ENCODE measurements at places on chromosomes 2 and 18.

DNA sequence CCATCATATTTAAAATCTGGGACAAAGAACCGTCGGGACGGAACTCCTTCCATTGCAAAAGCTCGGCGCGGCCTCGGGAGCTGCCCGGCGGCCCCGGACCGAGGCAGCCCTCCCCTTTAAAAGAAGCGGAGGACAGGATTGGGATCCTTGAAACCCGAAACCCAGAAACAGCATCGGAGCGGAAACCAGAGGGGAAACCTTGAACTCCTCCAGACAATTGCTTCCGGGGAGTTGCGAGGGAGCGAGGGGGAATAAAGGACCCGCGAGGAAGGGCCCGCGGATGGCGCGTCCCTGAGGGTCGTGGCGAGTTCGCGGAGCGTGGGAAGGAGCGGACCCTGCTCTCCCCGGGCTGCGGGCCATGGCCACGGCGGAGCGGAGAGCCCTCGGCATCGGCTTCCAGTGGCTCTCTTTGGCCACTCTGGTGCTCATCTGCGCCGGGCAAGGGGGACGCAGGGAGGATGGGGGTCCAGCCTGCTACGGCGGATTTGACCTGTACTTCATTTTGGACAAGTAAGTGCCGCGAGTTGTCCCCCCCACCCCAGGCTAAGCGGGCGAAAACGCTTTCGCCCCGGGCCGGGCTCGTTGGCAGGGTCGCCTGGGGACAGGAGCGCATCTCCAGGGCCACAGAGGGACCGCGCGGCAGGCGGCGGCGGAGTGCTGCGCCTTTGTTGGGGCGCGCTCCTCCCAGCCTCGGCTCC, at the start of gene ANTXR1:
ANTXR1 (plus strand) TSS at position 38 of the 698 bp plus-strand sequence; CDS start at position 359, 321 bp downstream.
- peak; percentile 16 for DNase-seq

DNA sequence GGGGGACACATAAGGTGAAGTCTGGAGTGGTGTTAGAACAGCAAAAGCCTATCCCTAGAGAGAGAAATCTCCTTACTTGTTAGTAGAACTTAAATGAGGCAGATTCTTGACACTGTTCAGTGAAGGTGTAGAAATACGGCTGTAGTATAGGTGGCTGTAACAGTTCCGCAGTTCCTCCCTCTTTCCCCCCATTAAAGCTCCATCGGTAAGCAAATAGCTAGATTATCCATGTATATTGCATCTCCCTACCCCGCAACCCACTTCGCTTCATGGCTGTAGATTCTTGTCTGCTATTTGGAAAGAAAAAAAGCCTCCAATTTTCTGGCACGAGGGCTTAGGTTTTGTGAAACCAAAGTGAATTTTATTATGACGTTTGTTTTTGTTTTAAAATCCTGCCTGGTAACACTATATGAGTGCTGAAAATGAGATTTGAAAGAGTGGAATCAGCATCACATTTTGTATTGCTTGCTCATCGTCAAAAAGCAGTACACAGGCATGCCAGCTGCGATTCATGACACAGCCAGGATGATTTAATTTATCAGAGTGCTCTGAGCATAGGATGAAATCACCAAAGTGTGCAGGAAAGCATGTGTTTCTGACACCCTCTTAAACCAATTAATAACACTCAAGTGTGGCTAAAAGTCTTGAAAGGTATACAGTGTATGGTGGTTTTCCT, 1.4 kb downstream of the FAM171B start:
- DNase-seq: no peak

- peak; percentile 89 for DNase-seq
Measured at GRCh38 chr2:219352448-219353023, 20.0 kb upstream of the RESP18 start.

DNA sequence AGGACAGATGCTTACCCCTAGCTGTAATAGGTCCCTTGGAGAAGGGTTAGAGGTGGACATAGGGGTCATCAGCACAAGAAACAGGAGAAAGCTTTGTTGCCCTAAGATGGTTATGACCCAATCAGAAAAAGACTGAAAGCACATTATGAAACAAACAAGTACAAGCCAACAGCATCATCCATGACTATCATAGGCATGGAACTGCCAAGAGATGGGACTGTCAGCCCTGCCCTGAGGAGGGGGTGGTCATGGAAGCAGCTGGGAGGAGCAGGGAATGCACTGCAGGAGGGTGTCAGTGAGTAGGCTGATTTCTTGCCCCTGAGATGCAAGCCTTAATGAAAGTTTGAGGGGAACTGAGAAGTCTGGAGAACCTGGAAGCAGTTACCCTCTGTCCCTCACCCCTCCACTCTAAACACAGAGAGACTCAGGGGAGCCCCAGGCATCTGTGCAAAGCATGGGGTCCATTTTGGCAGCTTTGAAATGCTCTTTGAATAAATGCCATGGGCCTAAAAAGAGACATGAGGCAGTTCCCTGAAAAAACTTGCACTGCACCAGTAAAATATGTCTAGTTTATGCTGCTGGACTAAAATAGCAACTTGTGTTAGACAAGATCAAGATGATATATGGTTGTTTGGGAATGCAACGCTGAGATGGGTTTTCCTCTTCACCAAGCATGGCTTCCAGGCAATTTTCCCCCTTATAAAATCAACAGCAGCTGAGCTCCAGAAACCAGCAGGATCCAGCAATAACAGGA, 122.7 kb upstream of the ZFP36L2 start:
- DNase-seq: no peak

DNA sequence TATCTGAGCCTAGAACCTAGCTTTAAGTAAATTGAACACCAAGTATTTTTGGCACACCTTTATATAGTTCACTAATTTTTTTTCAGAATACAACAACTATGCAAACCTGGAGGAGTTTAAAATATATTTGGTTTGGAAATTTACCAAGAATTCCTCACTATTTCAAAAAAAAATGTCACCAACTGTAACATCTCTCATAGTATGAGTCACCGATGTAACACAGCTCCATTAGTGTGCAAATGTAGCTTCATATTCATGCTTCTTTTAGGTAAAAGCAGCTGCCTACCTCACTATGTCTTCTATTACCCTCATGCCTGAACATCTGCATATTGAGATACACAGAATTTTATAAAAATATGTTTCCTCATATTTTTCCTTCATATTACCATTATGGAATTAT, 80.5 kb downstream of the NRXN1 start:
- DNase-seq: no peak

DNA sequence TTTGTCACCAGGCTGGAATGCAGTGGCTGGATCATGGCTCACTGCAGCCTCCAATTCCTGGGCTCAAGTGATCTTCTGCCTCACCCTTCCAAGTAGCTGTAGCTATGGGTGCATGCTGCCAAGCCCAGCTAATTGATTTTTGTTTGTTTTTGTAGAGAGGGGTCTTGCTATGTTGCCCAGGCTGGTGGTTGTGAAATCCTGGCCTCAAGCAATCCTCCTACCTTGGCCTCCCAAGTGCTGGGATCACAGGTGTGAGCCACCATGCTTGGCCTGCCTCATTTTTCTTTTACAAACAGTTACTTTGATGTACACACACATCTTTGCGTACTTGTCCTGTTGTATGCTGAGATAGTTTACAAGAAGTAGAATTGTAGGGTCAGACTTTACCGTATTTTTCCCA, 13.1 kb upstream of the ANKRD12 start:
- no peak for DNase-seq

GRCh38 chr2:196980473-196980872, 54.0 kb upstream of the PGAP1 start:
- DNase-seq: no peak

- DNase-seq: no peak
Measured at GRCh38 chr2:108548208-108549003, 14.1 kb downstream of the LIMS1 start.

- DNase-seq: no peak
Measured at GRCh38 chr2:113910967-113911678, 21.2 kb downstream of the ACTR3 start.

DNA sequence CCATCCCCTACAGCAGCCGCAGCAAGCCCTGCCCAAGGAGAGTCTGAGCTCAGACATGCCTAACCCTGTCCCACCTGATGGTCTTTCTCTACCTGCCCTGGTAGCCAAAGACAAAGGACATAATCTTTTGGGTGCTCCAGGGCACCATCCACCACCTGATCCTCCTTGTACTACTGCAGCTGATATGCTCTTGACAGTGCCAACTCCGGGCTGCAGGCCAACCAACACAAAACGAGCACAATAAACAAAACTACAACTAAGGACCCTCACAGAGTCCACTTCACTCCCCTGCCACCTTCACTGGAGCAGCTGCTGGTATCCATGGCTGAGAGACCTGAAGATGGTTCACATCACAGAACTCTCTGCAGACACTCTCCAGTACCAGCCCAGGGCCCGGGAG, 106.3 kb downstream of the GRB14 start:
- DNase-seq: no peak

DNA sequence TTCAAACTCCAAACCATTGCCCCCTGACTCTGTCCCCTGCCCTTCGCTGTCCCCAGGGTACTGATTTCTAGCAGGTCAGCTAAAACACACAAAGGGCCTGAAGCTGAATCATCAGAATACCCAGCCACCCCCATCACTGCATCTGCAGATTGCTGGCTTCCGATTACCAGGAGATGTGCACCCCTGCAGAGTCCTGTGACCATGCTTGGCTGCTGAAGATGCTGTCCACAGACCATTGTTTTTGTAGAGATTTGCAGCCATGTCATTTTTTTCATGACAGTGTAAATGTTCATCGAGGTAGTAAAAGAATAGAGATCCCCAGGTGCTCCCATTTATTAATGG, 463.3 kb downstream of the STK39 start:
- no peak for DNase-seq

DNA sequence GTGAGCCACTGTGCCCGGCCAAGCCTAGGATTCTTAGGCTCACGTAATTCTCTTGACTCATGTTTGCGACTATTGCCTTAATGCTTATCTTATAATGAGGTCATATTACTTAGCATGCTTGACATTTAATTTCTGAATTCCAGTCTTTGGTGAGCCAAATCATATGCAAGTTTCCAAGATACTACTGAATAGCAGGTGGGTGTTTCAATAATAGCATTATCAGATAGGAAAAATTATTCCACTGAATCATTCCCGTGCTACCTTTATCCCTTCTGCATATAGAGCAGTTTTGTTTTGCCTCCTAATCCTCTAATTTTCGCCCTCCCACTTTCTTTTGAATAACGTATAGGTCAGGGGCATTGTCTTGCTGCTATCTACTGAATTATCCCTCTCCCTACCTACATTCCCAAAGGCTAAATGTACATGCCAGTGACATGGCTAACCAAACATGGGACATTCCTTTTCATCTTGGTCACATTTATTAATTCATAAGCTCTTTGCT, 4.9 kb downstream of the DAW1 start:
- no peak for DNase-seq

DNA sequence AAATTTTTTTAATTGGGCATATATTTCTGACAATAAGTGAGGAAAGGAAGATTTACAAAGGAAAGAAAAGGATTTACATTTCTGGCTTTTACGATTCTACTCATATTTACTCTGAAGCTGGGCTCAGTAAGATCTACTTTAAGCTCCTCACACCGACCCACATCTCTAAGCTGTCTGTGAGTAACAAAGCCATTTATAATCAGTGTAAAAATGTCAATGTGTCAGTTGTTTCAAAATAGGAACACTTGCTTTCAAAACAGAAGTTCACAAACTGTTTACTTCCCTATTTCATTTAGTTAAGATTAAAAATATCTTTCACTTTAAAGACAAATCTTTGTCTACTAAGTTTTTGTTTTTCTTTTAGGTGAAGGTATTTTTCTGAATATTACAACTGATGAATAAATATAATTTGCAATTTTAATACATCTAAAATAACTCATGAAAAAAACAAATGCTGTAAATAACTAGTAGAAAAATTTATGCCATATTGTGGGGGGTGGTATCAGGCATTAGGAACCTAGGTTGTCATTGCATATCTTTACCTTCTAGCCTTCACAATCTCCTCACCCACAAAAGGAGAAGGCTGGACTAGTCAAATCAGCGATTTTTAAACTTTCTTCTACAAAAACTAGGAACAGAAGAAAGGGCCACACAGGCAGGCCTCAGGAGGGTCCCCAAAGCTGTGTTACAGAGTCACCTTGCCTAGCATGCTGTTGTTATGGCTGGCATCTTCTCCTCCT, 64.5 kb downstream of the TMEM131 start:
- no peak for DNase-seq

- DNase-seq: no peak
Measured at GRCh38 chr18:10064267-10064666, 150.5 kb downstream of the VAPA start.

DNA sequence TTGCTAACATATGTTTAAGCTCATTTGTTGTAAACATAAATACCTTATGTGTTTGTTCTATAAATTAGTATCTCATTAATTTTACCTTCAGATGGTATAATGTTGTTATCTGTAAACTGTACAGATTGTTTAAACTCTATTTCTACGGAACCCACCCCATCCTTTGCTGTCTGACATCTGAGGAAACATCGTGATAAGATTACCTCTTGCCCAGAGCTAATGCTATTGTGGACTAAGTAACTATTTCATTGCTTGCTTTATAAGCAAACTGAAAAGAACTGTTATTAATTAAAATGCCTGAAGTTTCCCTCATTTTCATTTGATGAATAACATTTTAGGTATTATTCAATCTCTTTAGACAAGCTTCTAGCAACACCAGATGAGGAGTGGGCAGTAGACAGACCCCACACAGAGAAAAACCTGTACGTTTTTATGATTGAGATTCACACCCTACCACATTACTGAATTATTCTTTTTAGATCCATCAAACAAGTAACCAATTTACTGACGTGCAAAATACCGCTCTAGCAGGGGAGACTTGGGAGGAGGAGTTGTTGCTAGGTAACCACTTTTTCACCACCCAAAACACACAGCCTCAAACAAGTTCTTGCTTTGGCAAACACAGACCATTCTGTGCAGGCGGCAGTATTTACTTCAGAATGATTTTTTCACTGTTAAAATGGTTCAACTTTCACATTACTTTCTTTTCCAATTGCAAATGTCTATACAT, 1.9 kb upstream of the SYT4 start:
- DNase-seq: no peak

- no peak for DNase-seq
Measured at GRCh38 chr2:54483426-54483825, 27.3 kb downstream of the SPTBN1 start.

DNA sequence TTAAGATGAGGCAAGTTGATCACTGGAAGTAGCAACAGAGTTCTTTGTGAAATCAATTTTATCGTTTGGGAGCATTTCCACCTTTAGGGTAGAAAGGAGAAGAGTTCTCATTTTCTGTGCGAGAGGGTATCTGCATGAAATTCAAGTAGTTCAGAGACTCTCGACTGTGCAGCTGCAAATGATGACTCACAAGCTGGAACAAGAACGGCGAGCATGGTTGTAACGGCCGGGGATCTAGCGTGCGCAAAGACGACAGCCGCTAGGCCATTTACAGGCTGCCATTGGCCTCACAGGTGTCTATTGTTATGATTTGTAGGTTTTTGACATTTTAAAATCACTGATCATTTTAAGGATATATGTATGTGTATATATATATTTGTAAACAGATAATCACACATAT, 5.2 kb downstream of the KLHL29 start:
- no peak for DNase-seq

DNA sequence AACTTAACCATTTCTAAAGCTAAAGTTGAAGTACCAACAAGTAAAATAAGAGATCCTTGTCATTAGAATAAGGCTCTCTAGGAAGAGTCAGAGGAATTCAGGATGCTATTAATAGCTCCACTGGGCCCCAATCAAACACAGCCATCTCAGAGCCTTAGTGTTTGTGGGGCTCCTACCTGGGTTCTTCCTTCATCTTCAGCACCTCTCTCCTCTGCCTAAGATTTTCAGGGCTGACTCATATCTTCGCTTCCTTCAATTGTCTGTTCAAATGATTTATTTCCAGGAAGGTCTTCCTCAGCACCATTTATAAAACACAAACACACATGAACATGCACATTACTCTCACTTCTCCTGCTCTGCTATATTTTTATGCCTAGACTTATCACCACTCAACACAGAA, 119.5 kb downstream of the COL6A3 start:
- no peak for DNase-seq

GRCh38 chr2:85178980-85179411, 45.8 kb downstream of the TCF7L1 start:
- DNase-seq: no peak

Measured in activated CD8-positive, alpha-beta T cell treated with anti-CD3 and anti-CD28 coated beads for 36 hours (primary cell).